ENCODE measurements at places on chromosomes 12 and 14.
A peak's percentile ranks its signal among the peaks of the same experiment; 100 is the strongest.

DNA sequence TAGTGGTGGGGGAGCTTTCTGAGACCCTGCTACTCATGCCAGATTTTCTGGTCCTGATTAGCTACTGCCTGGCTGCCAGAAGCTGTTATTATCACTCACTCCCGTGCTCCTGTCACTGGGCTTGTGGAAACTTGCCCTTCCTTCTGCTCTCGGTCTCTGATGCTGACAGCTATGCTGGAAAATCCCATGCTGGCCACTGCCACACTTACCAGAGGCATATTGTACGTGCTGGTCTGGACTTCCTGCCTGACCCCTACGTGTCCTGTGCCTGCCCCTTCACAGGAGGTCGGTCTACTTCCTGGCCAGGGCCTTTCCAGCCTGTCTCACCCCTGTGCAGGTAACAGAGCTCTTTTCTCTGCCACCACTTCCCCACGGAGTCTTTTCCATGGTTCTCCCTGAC lies 149.4 kb upstream of the PLEKHG7 start:
- DNase-seq, result no peak

DNA sequence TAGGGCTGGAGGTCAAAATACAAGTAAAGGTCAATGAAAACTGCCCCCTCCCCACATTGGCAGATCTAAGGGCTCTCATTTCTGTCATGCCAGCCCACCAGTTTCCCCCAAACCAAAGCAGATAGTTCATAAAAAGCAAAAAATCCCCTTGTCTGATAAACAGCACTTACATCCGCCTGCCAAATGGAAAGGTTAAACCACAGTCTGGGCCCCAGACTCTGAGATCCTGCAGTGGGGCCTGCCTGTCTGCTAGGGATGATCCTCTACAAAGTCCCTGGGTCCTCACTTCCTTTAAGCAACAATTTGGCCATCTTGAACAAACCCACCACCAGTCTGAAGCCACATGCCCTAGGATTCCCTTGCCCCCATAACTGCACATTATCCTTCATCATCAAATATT lies 9.7 kb upstream of the RPS26 start:
- DNase-seq, result no peak

GRCh38 chr12:14647028-14647750 lies 49.2 kb downstream of the GUCY2C start:
- DNase-seq, result no peak

DNA sequence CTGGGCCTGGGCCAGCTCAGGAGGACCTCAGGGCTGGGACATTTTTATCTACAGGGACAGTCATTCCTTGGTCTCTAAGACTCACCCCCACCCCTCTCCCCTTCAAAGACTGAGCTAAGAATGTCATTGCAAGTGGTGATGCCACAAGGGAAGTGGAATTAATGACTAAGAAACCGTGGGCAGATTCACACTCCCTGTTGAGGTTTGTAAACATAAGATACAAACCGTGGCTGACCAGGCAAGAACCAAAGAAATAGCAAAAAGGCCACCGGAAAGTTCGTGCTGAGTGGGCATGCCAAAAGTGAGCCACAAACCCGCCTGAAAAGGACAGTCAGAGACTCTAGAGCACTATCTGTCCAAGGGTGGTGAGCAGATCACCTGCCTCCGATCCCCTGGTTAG lies 25.7 kb downstream of the NUAK1 start:
- no peak for DNase-seq

- DNase-seq, result no peak
These were observed 65.1 kb upstream of the KTN1 start for GRCh38 chr14:55514819-55515490.

DNA sequence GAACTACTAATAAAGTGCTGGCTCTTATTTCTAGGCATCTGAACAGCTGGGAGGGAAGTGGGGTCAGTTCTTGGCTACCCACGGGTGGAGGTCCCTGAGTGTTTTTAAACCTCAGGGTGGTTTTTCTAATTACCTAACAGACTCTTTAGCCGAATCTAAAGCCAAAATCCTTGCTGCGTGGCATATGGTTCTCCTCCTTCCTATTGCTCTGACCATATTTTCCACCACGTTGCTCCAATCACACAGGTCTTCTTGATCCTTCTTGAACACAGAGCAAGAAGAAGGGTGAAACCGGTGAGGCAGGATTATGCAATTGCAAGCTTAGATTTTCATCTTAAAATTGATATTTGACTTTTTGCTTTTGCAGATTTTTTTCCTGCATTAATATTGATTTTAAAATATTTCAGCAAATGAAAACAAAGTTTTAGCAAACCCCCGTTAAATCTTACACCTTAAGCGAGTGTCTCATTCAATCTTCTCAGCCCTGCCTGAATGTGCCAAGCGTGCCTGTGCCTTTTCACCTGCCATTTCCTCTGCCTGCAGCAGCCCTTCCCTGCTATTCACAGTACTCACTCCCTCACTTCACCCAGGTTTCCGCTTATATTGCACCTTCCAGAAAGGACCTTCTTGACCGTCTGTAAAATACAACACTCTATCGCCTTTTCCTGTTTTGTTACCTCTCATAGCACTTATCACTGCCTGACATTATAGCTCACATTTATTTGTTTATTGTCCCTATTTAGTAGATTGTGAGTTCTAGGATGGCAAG lies 506.0 kb downstream of the DIO2 start:
- no peak for DNase-seq

DNA sequence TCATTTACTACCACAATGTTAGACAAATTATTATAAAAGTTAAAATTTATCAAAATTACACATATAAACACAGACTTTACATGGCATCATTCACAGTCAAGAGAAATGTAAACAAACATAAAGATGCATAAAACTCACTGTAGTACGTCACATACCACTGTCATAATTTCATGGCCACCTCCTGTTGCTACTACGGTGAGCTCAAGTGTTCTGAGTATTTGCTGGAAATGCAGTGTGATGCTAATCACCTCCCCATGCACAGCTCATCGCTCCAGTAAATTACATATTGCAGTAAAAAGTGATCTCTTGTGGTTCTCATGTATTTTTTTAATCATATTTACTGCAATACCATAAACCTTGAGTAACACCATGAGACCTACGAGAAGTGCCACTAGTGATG lies 247.7 kb upstream of the SFSWAP start:
- DNase-seq, result no peak

- no peak for DNase-seq
These were observed 124.8 kb upstream of the NOS1 start for GRCh38 chr12:117485984-117486839.

DNA sequence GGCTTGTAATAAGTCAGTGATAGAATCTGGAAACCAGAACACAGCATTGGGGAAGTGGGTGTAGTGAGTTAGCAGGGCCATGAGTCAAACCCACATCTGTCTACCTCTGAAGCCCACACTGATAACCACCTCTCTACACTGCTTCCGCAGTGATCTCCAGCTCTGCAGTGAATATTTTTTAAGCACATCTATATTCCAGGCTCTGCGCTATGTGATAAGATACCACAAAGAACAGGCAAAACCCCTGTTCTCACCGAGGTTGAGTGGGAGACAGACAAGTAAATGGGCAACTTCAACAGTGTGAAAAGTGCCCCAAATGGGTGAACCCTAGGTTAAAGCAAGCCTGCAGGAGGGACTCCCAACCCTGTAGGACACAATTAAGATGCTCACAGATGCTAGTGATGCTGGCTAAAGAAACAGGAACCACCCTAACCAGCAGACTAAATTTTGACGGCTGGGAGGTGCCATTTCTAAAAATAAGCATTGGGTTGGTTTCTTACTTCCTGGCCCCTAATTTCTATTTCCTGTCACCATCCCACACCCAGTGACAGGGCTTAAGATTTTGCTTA lies 375.0 kb downstream of the DPF3 start:
- DNase-seq, result no peak

DNA sequence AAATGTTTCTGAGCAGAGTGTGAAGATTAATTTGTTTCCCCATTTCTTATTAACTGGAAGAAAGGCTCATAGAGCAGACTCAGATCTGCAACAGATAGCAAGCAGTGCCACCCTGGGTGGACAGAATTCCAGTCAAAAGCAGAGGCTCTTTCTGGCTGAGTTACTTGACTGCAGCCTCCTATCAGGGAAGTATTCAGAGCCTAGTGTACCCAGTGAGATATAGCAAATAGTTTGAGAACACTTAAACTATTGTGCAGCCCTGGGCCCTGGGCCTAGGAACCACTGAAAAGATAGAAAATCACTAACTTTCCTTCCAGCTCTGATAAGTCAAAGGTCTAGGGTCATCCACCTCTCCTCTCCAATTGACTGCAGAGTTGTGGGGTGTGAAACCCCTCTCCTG lies 11.2 kb upstream of the AQP2 start:
- DNase-seq, result no peak

DNA sequence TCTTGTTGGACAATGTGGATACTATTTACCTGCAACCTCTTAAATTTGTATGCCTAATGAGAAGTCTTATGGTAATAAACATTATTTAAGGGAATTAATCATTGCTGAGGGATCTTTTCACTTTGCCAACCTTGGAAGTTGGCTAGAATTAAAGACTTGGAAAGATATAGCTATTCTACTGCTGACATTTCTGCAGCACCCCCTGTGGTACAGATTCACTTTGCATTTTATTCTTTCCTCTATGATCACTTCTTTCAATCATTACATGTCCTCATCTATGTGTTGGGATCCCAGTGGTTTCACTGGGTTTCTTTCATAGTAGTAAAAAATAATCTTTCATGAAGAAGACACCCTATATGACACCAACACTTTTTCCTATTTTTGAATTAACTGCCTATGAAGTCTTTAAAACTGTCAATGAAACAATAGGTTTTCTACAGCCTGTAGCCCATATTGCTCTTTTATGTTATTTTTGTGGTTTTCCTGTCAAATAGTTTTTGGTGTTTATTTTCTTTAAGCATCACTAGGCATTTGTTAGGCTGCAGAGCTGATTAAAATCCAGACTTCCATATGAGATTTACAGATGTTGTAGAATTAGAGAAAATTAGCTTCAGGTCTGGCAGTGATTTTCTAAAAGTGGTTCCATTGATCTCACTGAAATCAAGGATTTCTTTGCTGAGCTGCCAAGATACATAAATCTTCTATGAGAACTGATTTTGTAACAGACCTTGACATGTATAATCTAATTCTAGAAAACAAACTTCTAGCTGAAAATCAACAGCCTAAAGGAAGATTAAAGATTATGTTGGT lies 256.1 kb downstream of the NAV3 start:
- no peak for DNase-seq

DNA sequence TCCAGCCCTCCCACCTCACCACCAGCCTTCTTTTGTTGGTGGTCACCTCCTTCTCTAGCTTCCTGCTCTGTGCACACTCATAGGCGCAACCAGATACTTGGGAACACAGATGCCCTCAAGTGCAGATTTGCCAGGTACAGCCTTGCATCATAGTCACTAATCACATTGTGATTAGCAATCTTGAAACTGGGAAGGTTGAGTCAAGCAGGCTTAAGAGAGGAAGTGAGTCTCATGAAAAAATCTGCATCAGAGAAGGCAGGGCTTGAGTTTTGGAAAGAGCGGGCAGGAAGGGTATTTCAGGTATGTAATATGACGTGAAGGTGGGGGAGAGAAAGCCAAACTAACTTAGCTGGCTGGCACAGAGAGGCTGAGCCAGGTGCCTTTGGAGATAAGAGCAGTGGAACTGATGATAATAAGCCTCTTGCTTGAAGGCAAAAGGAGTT lies 2.7 kb upstream of the RABGGTA start:
- peak; percentile 27 for DNase-seq

GRCh38 chr12:69428351-69429073 lies 41.7 kb upstream of the FRS2 start:
- no peak for DNase-seq

GRCh38 chr12:8549381-8549780 lies 8.7 kb upstream of the CLEC4E start:
- DNase-seq, result no peak

DNA sequence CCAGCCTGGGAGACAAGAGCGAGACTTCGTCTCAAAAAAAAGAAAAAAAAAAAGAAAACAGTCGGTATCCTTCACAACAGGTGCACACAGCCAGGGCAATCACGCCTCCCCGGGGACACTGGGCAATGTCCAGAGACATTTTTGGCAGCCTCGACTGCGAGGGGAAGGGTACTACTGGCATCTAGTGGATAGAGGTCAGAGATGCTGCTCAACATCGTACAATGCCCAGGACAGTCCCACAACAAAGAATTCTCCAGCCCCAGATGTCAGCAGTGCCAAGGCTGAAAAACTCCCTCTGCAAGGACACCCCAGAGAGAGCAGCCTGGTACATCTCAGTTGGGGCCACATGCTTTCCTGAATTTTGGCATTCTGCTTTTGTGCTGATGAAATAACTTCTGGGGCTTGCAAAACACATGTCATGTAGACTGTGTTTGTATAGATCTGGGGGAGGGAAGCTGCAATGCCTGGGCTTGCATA lies 21.5 kb downstream of the ALDH2 start:
- DNase-seq, result no peak

DNA sequence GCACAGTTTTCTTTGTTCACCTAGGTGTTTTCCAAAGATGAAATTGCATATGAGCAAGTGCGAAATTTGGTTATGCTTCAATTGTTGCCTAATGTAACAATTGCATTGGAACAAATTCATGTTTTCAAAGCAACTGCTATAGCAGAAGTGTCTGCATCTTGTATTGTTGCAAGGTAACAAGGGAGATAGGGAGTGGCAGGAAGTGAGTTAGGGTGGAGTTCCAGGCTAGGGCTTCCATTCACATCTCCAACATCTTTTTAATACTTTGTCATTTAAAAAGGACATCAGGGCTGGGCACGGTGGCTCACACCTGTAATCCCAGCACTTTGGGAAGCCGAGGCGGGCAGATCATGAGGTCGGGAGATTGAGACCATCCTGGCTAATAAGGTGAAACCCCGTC lies 312.3 kb upstream of the E2F7 start:
- no peak for DNase-seq

GRCh38 chr14:63470962-63471793 lies 72.0 kb downstream of the PPP2R5E start:
- DNase-seq, result no peak

GRCh38 chr12:53624458-53624857 lies 1.7 kb downstream of the ATF7 start:
- DNase-seq, result no peak
